ENCODE measurements at places on chromosomes 7 and 10.

DNA sequence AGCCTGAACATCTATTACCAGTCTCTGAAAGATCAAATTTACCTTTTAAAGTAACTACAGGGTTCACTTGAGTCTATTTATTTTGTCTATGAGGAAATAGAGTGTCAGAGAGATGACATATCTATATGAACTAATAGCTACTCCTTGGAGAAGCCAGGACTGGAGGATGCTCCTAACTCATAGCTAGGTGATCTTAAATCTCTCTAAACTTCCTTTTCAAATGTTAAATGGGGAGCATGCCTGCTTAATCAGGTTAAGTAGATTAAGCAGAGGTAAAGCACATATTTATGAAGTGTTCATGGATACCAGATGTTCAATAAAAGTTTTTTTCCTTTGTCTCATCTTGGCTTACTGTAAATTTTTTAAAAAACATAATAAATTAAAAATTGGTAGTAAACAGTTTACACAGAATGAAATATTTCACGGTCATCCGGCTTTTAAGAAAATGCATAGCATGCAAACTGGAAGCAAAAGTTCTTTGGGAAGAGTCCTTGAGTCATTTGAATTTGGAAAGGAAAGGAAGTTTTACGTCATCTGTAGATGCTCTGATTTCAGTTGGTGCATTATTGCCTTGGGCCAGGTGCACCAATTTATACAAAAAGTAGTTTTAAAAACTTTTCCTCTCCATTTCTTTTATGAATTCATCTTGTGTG, 155.1 kb downstream of the BICC1 start:
- H3K4me1 ChIP-seq: peaks cover 2% of the 10 kb centered on the region
- no peak overlapping the region for H3K4me3 ChIP-seq
- no peak for DNase-seq
- no peaks in the 10 kb centered on the region for H3K27me3 ChIP-seq

DNA sequence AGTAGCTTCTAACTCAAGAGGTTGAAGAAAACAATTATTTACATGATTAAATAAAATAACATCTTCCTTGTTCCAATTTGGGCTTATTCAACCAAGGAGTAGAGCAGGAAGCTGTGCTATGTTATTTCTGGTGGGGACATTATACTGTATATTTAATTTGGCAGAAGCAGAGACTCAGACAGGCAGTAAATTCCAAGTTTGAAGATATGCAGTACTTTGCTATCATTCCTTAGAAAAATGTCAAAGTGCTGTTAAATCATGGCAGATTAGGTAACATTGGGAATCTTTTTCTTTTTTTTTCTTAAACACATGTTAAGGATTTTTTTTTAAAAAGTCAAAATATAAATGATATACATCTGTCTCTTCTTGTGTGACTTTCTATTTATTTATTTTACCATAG, 190.1 kb downstream of the SUGCT start:
- no peak overlapping the region for H3K27ac ChIP-seq
- no peaks in the 10 kb centered on the region for H3K36me3 ChIP-seq
- no peaks in the 10 kb centered on the region for H3K27me3 ChIP-seq
- H3K4me3 ChIP-seq: no peak overlapping the region
- no peaks in the 10 kb centered on the region for H3K4me1 ChIP-seq
- no peak for DNase-seq

DNA sequence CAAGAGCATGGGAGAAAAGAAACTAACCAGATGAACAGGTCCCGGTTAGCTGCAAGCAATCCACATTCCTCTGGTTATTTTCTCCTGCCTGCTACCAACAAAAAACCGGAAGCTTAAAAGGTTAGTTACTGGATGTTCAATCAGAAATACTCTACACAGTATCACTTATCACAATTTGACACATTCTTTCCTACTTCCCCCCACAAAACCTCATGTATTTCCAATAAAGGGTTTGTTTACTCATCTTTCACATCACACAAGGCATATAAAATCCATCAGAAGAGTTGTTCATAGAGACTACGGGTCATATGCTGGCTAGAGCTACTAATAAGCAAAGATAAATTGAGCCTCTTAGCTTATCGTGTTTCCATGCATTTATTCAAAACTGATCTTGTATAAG, 4.8 kb downstream of the SLC25A28 start:
- H3K27me3 ChIP-seq: no peaks in the 10 kb centered on the region
- DNase-seq: no peak
- peaks cover 20% of the 10 kb centered on the region for H3K4me1 ChIP-seq
- no peak overlapping the region for H3K4me3 ChIP-seq
- no peak overlapping the region for H3K27ac ChIP-seq

GRCh38 chr10:26946102-26946811, 85.5 kb upstream of the ABI1 start:
- no peak for DNase-seq
- no peaks in the 10 kb centered on the region for H3K36me3 ChIP-seq
- no peak overlapping the region for H3K27ac ChIP-seq
